ENCODE measurements at places on chromosomes 6 and 20. TPM values are rescaled to one million over a fixed set of nuclear protein-coding genes. Genes with fewer than 3 reads are reported as not detected.

DNA sequence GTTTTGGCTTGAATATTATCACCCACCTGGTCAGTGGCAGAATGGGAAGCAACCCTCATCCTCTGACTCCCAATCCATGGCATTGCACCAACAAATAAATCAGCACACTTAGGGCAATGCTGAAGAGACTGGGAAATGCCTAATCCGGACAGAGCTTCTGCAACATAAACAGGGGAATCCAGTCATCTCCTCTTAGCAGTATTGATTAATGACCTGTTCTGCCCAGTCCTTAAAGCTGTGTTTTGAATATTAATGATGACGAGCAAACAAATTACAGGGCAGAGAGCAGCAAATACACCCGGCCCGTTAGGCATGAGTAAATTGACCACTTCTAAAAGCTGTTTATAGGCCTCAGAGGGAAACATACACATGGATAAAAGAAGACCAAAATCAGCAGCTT is 77.0 kb upstream of the B3GAT2 start:
- no peak for DNase-seq
- H3K4me3 ChIP-seq: no peak overlapping the region
- H3K4me1 ChIP-seq: no peaks in the 10 kb centered on the region
- no peak overlapping the region for H3K27ac ChIP-seq
- H3K27me3 ChIP-seq: no peaks in the 10 kb centered on the region
- H3K36me3 ChIP-seq: no peaks in the 10 kb centered on the region

The RGL2 gene
- 7.2 TPM for polyA plus RNA-seq

The GSTA2 gene
- polyA plus RNA-seq: not detected

The HLA-DOA gene
- 8.5 TPM for polyA plus RNA-seq

The MAK gene
- not detected for polyA plus RNA-seq

The CLPSL1 gene
- polyA plus RNA-seq: not detected

Data from CD4-positive, CD25-positive, alpha-beta regulatory T cell (primary cell).